ENCODE measurements at places on chromosomes 5 and 9.
A peak's percentile ranks its signal among the peaks of the same experiment; 100 is the strongest.

GRCh38 chr9:72012646-72013045 lies 47.8 kb downstream of the C9orf57 start:
- DNase-seq: no peak

DNA sequence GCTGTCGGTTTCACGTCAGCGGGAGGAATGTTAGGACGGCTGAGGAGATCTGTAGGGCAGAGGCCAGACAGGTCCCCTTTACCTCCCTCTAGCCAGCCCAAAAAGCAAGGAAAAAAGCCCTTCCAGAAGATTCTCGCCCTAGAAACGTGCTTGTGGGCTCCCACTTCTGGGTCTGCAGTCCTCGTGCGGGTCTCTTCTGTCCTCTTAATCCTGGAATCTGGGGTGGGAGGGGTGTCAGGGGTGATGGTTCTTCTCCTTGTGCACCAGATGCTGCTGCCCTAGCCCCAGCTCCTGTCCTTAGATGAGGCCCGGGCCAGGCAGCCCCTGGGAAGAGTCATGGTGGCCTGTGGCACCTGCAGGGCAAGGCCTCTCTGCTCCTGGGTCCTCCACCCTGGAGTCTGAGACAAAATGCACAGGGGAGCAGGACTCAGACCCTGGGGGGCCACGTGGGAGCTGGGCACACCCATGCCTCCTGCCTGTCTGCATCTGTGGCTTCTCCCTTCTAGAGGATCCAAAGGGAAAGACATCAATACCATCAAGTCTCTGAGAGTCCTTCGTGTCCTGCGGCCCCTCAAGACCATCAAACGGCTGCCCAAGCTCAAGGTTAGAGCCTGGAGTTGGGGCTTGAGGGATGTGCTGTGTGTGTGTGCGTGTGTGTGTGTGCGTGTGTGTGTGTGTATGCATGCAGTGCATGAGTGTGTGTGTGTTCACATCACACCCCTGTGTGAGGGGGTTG lies 174.2 kb downstream of the CACNA1B start:
- no peak for DNase-seq

- no peak for DNase-seq
Measured at GRCh38 chr9:119197893-119198607, 171.2 kb downstream of the BRINP1 start.

- no peak for DNase-seq
Measured at GRCh38 chr9:114991861-114992260, 61.5 kb upstream of the TNFSF8 start.

DNA sequence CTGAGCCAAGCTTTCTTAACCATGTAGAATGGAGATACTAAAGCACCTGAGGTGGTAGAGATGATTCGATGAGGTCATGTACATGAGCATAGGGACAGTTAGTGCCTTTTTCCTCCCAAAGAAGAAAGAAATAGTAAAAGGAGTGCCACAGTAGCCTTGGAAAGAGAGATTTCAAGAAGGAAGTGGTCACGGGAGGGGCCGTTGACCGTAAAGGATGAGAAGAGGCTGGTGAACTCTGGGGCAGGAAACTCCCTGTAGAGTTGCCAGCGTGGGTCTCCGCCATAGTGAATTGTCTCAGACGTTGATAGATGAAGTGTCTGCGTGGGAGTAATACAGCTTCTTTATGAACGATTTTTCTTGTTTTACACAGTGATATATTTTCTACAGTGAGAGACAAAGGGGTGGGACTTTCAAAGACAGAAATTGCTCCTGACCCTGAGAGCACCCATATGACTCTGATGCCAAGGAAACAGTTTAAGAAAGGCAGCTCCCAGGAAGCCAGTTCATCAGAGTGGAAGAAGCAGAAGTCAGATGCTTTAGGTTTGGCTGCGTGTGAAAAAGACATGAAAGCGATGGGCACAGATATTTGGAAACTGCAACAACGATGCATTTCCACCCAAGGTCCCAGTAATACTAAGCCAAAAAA lies 41.3 kb downstream of the UGCG start:
- DNase-seq: peak; percentile 16

GRCh38 chr5:159027504-159027903 lies 72.2 kb downstream of the EBF1 start:
- no peak for DNase-seq

DNA sequence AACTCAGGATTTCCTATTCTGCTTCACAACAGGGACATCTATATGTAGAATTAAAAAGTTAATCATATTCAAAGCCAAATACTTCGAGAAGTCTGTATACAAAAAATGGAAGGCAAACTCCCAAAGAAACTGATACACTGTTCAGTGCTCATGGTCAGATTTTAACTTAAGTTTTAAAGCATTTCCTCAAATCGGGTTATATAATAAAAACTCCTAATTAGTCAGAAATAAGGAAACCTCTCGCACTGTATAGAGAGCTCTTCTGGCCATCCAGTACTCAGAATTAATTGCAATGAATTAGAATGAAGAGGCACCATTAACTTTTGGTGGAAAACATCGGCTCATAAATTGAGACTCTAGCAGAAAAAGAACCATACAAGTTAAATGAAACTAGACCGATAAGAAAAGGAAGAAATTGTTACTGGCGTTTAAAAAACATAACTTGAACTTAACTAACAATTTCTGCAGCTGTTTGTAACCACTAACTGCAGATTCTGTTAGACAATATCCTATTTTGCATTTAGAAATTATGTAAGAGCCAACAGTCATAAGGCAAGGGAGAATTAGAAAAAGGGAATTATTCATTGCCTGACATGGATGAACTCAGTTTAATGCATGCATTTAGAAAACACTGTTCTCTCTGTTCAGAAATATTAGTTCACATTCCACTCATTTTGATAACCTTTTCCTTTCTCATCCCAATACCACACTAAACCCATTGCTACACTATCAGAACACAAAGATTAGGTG lies 96.6 kb downstream of the FNBP1 start:
- DNase-seq: no peak

- DNase-seq: no peak
Measured at GRCh38 chr5:1930501-1930879, 47.8 kb upstream of the IRX4 start.

- no peak for DNase-seq
Measured at GRCh38 chr5:10733426-10733825, 27.6 kb downstream of the DAP start.

DNA sequence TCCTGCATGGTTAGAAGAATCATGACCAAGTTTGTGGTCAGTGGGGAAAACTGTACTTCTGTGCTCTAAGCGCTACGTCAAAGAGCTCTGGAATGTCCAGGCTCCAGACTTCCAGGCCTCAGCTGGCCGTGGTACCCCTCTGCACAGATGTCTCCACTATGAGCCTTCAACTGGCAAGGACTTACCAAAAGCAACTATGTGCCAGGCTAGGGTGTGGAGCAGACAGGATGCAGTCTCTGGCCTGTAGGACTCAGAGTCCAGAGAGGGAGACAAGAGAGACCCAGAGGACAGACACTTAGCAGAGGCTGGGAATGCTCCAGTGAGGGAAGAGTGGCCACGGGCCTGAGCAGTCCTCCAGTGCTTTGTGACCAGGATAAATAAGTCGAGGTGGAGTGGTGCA lies 31.0 kb upstream of the TCF7 start:
- DNase-seq: no peak

DNA sequence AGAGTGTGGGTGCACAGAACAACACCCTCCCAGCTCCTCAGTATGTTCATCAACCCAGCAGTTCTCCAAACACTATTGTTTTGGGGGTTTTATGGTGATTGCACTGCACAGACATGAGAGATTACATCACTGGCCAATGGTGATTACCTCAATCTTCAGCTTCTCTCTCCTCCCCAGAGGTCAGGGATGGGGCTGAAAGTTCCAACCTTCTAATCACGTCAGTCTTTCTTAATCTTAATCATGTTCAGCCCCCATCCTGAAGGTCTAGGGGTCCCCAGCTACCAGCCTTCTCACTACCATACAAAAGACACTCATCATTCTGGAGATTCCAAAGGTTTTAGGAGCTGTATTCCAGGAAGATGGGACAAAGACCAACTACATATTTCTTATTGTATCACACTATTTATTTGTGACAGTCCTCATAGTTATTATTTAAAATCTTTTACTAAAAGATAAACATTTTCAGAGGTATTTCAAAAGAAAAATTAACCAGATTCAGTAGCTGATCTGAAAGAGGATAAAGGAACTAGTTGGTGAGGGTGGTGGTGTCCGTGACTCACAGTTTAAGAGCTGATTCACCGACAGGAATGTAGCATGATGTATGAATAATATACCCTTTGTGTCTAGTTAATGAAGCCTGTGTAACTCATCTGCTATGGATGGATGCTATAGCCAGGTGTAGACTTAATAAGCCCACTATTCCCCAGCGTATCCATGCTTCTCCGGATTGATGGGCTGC lies 35.6 kb downstream of the RASEF start:
- no peak for DNase-seq

DNA sequence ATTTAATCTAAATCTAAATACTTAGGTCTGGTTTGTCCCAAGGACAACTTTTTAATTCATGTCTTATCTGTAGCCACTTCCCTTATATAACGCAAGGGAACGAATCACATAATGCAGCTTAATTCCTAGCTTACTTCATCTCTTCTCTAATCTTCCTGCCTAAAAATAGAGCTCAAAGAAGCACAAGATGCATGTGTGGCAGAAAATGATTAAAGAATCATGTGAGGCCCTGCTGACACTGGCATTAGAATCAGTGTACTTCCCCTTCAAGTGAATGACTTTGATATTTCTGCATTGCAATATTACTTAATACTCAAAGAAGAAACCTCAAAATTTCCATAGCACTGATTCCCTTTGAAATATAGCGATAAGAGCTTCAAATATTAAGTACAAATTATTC lies 317.9 kb upstream of the FTMT start:
- no peak for DNase-seq

- DNase-seq: peak; percentile 37
Measured at GRCh38 chr5:149035372-149035790, 27.5 kb downstream of the SH3TC2 start.

GRCh38 chr5:531101-531748 lies 7.0 kb upstream of the SLC9A3 start:
- no peak for DNase-seq

DNA sequence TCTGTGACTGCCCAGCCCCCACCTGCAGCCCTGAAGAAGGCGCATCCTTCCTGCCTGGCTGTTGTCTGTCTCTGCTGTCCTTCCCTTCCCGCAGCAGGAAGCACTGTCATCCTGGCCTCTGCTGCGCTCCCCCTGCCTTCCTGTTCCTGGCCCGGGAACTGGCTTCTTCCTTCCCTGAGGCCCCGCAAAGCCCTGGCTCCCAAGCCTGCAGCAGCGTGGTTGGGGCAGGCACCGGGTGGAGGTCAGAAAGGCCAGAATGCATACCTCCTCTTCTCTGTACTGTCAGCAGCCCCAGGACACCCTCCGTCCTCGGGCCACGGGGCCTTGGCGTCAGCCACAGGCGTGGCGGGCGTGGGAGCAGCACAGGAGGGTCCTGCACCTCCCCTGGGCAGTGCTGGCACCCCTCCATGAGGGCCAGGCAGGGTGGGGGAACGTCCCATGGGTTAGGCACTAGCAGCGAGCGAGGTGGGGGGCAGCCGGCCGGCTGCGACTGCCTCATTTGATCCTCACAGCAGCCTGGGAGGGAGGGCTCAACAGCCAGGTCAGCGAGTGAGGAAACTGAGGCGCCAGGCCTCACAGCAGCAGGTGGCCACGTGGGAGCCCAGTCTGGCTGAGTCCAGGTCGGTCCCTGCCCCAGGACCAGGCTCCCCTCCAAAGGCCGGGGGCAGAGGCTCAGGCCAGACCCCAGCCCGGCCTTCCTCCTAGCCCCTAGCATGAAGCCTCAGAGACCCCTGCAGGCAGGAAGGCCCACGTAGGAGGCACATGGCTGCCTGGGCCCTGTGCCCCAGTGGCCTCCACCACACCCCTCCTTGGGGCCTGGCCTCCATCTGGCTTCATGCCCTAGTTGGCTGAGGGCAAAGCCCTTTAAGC lies 9.4 kb downstream of the FLT4 start:
- no peak for DNase-seq

DNA sequence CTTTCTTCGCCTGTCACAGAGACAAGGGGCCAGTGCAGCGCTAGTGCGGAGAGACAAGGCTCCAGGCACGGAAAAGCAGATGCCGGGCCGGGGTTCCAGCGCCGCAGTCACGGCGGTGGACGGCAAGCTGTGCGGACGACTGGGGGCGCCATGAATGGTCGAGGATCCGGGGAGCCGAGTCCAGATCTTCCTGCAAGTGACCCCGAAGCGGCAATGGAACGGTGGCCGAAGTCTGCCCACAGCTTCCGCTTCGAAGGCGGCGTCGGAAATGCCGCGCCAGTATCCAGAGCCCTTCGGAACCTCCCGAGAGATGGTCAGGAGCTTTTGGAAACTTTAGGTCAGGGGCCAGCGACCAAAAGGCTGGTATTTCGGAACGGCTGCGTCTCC lies 601 bp upstream of the FAF2 start:
- no peak for DNase-seq

GRCh38 chr9:21265421-21266189 lies 25.8 kb upstream of the IFNA14 start:
- no peak for DNase-seq

DNA sequence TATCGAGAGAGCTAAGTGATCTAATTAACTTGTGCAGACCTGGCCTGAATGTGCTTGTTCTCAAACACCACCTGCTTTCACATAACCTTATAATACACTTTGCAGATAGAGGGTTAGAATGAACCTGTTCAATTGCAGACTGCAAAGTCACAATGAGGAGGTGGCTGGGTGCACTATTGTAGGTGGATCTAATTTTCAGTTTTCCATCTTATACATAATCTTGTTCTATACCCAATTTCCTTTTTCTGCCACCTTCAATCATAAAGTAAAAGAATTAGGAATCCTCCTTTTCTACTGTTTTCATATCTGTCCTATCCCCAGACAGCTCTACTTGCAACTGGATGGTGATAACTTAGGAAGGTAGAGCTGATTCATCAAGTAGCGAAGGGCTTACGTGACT lies 68.8 kb upstream of the APC start:
- no peak for DNase-seq

DNA sequence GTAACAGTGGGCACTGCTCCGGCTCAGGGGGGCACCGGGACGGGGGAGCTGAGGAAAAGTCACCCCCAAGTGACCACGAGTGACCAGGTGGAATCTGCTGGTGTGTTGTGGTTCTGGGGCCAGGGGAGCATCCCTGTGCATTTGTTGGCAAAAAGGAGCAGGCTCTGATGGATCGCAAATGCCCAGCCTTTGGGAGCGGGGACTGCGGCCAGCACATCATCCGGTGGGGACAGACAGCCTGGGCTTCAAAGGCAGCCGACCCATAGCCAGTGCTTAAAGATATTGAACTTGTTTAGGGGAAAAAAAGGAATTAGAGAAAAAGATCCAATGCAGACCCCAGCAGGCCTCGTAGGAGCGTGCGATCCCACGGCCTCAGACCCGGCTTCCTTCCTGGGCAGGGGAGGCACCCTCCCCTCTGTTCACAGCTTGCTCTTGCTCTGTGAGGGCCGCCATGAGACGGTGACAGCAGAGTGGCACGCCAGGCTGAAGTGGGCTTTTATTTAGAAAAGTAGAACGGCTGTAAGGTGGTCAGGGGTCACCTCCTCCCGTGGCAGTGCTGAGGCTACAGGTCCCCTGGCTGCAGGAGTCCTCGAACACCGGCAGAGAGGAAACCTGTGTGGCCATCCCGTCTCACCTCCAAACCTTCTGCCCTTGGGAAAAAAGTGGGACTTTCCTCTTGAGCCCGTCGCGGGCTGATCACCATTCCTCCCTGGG lies 41.2 kb downstream of the COL5A1 start:
- no peak for DNase-seq

- no peak for DNase-seq
Measured at GRCh38 chr9:90898228-90898627, 96.6 kb downstream of the SYK start.
